ENCODE measurements at places on chromosomes 6 and 20.

GRCh38 chr20:54148947-54149764 is 24.6 kb downstream of the CYP24A1 start:
- no peak for DNase-seq

DNA sequence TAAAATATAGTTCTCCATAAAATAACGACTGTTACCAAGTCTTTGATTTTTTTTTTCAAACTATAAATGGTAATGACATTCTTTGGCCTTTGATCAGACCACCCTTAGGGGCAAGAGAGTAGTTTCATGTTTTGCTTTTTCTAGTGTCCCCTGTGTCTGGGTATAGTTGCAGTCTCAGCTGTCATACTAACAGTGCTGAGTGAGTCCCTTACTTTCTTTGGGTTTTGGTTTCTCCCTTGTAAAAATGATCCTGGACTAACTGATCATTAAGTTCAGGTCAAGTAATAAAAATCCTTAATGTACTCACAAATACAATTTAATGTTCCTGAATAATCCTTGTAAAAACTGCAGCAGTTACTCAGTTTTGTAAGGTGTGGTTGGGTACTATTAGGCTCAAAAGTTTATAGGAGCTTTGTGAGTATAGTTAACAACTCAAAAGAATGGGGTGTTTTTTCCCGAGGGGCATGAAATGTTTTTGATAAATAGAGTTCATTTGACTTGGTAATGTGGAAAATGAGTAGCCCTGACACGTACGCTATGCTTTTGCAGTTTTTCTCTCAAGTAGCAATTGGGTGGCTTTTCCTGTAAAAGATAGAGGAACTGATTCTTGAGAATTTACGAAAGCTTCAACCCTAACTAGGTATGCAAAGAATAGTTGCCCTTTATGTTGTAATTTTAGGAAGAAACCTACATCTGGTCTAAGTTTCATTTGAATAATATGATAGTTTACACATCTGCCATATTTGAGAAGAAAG is 6.2 kb downstream of the PTPN1 start:
- no peak for DNase-seq

DNA sequence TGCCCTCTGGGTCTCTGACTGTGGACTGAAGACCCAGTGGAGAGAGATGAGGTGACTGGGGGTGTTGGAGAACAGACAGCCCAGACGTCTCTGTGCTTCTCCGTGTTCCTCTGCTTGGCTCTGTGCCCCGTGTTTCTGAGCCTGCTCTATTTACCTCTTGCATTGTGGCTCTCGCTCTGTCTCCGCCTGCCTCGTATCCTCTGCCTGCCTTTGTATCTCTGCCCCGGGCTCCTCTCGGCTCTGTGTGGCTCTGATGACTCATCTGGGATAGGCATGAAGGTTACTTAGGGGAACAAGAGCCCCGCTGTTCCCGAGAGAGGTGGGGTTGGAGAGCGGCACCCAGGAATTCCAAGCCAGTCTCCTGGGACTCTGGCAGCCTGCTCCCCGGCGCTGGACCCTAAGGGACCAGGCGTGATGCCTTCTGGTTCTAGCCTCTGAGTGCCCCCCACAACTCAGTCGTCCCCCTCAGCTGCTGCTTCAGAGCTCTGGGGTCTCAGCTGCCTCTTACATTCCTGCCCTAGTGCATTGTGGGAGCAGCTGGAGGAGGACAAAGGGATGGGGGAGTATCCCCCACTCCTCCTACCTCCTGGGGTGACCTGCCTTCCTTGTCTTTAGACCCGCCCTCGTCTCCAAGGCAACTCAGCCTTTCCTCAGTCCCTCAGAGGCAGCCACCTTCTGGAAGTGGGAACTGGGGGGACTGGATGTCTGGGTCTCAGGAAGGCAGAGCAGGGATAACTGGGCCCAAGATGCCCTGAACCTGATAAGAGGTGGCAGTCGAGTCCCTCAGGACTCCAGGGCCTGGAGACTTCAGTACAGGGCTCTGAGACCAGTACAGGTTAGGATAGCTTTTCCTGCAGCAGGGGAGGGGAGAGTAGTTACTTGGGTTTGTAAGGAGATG is 1.9 kb downstream of the DDR1 start:
- DNase-seq, result peak; percentile 11

- DNase-seq, result no peak
Observed at GRCh38 chr6:41064841-41065240, 7.3 kb downstream of the OARD1 start.

GRCh38 chr6:33339193-33339592 is 21.6 kb upstream of the ZBTB22 start:
- DNase-seq, result no peak

DNA sequence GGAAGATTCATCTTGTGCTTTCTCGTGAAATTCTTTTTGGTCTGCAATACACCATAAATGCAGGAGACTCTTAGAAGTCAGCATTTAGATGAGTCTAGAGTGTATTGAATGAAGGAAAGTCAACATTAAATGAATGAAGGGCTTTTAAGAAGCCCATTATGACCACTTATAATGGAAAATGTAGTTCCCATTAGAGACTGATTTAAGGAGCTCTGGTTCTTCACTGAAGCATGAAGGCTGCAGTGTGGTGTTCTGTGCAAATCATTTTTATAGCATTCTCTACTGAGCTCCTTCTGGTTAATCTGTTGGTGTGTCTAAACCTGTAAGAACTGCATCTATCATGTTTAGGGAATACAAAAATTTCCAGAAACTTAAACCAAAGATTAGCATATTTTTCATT is 19.7 kb downstream of the NCOA7 start:
- DNase-seq, result peak; percentile 33

GRCh38 chr6:123785039-123785438 is 18.6 kb upstream of the NKAIN2 start:
- no peak for DNase-seq

GRCh38 chr20:16902662-16903061 is 154.5 kb downstream of the OTOR start:
- no peak for DNase-seq

DNA sequence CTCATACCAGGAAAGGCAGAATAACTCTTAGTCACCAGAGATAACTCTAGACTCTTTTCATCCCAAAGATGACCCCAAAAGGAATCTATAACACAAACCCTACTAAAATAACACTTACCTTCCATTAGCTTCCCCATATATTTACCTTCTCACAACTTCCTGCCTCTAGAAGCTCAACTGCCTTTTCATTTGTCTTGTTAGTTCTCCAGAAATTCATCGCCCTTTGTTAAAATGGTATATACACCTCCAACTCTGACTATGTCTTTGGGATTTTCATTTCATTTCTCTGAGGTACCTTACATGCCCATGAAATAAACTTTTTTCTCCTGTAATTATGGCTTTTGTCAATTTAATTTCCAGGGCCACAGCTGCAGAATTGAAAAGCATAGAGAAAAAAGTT is 33.5 kb downstream of the GCM1 start:
- no peak for DNase-seq

DNA sequence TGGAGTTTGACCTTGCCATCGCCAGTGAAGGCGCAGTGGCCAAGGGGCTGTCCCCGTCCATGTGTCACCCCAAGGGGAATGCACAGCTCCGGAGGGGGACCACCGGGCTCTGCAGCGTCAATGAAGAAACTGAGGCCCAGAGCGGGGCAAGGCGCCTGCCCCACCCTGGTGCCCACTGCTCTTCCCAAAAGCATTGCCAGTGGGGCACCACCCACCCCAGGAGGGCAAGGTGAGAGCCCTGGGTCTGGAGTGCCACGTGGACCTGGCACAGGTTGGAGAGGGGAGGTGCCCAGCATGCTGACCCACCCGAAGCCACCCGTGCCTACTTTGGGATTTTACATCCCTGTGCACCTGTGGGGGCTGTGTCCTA is 8.3 kb downstream of the NTSR1 start:
- no peak for DNase-seq

DNA sequence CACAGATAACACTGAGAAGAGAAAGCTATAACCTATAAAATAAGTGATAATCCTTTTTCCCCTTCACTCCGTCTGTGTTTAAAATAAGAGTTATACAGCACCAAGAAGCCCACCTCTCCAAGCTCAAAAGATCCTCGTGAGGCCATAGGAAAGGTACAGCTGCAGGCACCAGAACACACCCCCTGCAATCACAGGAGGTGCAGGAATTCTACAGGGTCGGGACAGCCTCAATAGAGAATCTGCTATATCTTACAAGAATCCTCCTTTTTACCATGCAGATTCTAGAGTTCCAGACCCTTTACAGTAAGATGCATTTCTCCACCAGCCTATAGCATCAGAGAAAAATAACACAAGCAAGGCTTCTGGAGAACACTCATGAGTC is 5.0 kb upstream of the ADGRF1 start:
- no peak for DNase-seq

- no peak for DNase-seq
Observed at GRCh38 chr6:142842418-142843261, 102.3 kb downstream of the HIVEP2 start.

- no peak for DNase-seq
Observed at GRCh38 chr6:166285233-166285632, 23.0 kb downstream of the PRR18 start.

DNA sequence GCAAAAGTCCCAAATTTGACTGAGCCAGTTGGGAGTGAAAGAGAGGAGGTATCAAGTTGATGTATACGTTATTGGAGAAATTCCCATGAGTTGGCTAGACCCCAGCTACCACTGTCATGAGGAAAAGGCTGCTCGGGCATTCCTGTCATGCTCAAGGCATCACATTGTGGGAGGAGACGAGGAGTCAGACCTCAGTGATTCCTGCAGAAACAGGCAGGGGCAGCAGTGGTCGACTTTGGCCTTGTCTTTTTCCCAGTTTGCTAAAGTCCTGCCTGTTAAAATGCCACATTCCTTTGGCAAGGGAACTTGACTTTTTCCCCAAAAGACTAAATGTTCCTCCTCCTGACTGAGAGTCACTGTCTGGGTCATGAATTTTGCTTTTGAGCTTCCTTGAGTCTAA is 295.5 kb upstream of the HS3ST5 start:
- no peak for DNase-seq

- DNase-seq, result no peak
Observed at GRCh38 chr6:20200761-20201630, 11.3 kb downstream of the MBOAT1 start.

DNA sequence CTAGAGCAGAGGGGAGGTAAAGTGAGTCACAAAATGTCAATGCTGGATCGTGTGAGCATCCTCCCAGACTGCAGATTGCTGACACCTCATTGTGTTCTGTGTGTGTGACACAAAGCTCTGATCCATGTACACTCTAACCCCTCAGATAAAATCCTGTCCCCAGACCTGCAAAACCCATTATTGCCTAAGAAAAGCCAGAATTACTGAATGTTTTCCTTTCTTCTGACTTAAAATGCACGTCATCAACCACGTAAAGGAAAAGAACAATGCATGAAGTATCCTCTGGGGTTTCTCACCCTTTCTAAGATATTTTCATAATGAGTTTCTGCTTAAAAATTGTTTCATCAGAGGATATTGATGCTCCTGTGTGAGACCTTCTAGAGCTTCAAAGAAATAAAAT is 218.0 kb upstream of the PREP start:
- DNase-seq, result no peak

GRCh38 chr6:3861424-3861823 is 12.3 kb downstream of the FAM50B start:
- DNase-seq, result no peak

GRCh38 chr6:109381061-109381746 is 1.1 kb downstream of the CD164 start:
- DNase-seq, result no peak

DNA sequence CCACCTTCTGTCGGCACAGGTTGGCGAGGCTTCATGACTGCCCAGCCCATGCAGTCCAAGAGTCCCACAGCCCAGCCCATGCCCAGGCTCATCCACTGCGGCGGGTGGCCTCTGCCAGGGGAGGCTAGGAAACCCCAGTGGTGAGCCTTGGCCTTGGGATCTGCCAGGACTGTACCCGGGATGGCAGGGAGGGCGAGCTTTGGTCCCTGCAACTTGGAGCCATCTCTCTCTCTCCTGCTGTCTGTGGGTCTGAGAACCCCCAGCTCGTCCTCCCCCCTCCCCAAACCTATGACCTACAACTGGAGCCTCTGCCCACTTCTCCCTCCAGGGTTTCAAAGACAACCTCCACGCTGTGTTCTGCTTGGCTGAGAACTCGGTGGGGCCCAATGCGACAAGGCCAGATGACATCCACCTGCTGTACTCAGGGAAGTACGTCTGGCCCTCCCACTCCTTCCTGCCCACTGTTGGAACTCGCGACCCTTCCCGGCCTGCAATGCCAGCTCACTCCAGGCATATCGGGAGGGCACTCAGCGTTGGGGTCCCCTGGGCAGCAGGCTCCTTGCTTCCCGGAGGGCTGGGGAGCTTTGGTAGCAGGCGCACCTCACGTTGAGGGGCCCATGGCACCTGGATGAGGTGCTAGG is 19.7 kb downstream of the NPEPL1 start:
- DNase-seq, result no peak

DNA sequence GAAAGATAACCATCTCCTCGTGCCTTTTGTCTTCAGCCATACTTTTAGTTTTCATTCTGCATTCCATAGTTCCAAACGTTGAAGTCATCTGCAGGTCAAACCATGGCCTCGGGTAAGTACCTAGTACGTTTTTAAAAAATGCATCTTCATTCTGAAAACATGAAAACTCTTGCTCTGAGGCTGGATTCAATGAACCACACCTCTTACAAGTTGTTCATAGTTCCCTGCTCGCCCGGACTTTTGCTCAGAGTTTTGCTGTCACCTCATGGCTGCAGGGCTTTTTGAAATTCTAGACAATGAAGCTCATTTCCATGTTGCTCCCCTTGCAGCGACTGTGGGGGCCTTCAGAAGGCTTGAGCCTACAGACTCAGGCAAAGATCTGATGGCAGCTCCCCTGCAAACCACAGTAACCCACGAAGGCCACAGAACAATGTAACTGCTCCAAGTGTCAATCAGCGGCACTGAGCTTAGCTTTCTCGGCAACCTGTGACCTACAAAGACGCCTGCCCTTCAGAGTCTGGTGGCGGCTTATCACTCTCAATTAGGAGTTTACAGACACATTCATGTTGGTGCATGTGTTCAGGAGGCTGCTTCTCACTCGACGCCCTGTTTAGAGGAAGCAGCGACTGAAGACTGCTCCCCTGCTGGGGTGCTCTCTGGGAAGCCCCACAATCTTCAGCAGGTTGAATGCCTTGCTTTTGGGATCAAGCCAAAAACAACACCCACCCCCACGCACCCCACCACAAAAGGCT is 61.2 kb downstream of the FOXC1 start:
- DNase-seq, result no peak

DNA sequence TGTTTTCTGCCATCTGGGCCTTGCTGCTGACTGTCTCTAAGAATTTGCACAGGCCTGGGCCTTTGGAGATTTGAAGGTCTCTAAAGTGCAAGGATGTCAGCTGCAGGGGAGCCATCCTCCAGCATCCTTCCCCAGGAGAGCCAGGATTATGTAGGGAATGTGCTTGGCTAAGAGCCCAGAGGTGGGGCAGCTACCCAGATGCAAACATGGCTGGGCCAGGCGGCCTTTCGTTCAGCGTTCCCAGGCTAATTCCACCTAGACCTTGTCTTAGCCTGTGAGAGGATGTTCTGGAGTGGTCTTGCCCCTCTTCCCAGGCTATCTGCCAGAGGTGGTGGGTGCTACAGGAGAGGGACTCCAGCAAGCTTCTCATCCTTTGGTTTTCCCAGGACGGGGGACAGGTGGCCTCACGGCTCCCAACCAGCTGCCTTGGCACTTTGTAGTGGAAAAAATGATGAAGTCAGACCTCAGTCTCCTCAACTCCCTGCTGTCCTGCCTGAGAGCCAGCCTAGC is 7.7 kb upstream of the PTGIS start:
- no peak for DNase-seq

GRCh38 chr6:16836144-16836981 is 75.1 kb upstream of the ATXN1 start:
- DNase-seq, result no peak
